ENCODE measurements at places on chromosomes 1 and 21.

DNA sequence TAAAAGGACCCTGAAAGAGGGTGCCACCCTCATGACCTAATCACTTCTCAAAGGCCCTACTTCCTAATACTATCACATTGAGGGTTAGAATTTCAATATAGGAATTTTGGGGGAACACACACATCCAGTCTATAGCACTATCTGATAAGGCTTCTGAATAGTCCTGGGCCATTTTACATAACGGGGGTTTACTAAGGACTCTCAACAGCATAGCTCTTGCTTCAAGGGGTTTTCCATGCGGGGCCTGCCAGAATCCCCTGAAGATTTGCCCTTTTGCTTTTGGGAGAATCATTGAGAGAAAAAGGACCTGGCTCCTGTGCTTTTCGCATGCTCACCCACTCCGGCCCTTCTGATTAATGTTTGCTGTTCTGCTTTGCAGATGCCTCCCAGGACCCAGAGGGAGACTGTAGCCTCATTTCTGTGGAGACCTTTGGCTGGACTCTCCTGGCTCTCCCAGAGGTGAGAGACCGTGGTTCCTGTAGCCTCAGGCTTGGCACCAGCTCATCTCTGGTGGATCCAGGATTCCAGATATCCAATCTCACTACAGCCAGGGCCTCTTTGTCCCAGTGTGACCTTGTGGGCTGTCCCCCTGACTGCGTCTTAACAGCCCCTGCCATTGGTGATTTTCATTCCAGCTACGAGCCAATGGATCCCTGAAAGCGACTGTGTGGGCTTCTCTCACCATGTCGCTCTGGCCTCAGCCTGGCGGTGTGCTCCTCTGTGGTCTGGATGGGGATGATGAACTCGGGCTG lies 72.6 kb downstream of the DDR2 start:
- DNase-seq = no peak

DNA sequence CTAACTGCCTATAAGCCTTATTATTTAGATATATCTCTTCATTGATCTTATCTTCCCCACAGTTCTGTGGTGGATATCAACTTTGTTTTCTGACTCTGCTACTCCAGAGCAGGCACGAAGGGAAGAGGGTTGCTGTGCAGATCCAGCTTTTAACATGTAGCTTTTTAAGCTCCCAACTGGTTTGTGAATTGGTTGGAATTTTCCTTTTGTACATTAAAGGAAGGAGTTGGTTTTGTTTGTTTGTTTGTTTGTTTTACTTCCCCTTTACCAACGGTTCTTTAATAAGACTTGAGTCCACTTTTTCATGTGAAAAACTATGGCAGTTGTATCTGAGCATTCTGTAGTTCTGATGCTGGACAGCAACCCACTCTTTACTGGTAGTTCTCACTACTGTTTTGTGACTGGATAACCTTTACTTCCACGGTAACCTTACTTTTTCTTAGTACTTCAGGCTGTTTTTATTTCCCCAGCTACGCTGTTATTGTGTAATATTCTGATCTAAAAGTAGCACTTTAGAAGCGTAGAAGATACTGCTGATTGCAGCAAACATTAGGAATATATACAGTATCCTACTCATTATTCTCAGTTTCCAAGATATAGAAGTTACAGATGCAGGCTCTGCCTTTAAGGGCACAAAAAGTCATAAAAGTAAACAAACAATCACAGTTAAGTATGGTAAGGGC lies 1.6 kb downstream of the GNPAT start:
- DNase-seq = no peak

DNA sequence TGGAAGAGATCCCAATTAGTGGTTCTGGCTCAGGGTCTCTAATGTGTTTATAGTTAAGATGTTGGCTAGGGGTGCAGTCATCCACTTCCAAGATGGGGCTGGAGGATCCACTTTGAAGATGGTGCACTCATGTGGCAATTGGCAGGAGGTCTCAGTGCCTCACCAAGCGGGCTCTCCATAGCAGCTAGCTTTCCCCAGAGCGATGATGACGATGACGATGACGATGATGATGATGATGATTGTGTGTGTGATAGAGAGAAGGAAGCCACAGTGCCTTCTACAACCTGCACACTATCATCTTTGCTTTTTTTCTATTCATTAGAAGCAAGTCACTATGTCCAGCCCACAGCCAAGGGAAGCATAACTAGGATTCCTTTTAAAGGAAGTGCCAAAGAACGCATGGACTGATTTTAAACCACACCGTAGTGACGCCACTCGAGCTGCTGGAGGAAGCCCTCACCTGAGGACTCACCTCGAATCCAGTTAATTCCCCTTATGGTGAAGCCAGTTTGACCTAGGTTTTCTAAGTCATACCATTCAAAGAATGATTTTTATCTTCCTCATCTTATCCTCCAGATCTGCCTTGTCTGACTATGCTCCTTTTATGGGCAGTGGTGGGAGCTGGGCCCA lies 49.4 kb downstream of the SRRM1 start:
- no peak for DNase-seq

- DNase-seq = no peak
Observed at GRCh38 chr1:39777306-39777705, 6.2 kb upstream of the OXCT2 start.

GRCh38 chr1:162137179-162137960 lies 67.9 kb downstream of the NOS1AP start:
- DNase-seq = no peak

DNA sequence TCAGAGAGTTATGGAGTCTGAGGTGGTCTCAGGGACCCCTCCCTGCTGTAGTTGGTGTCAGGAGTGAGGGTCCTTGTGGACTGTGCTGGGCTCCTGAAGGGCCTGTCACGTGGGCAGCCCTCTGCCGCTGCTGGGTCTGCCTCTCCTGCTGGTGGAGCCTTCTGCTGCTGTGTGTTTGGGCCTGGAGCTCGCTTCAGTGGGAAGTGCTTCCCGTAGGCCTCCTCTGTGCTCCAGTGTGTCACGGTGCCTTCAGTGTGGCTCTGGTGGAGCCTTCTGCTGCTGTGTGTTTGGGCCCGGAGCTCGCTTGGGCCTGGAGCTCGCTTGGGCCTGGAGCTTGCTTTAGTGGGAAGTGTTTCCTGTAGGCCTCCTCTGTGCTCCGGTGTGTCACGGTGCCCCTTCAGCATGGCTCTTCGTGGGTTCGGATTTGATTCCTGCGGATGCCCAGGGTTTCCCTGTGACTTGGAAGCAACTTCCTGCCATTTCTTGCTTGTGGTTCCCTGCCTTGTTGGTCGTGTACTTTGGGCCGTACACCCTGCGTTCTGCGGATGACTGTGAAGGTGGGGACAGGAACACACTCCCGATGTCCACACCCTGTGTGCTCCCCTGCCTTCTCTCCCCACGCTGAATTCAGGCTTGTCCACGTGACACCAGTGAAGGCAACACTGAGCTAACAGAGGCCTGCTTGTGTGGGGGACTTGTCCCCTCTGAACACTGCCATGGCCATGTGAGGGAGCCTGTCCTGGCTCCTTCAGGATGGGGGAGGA lies 19.5 kb downstream of the C1orf174 start:
- DNase-seq = no peak

GRCh38 chr1:162178432-162178831 lies 108.9 kb downstream of the NOS1AP start:
- DNase-seq = no peak

DNA sequence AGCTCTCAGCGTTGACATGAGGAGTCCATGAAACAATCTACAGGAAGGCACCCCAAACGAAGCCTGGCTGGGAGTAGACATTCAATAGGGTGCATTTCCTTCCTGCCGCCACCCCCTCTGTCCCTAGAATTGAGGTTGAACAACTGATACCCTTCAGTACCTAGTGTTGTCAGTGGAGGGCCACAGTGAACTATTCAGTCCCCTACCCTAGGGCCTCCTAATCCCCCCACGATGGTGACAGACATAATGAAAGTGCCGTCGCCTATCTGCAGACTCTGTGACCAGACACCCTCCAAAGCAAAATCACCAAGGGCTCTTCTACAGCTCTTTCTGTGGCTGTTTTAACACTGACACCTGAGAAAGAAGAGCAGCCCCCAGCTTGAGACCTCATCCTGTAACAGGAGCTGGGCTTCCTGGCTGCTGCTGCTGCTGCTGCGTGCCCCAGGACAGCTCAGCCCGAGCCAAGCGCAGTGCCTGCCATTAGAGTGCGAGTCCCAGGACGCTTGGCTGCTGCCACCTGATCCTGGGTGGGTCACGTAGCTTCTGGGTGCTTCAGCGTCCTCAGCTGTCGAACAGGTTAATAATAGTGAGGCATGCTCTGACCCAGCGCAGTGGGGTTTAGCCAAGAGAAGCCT lies 183.0 kb downstream of the ZBTB18 start:
- no peak for DNase-seq

DNA sequence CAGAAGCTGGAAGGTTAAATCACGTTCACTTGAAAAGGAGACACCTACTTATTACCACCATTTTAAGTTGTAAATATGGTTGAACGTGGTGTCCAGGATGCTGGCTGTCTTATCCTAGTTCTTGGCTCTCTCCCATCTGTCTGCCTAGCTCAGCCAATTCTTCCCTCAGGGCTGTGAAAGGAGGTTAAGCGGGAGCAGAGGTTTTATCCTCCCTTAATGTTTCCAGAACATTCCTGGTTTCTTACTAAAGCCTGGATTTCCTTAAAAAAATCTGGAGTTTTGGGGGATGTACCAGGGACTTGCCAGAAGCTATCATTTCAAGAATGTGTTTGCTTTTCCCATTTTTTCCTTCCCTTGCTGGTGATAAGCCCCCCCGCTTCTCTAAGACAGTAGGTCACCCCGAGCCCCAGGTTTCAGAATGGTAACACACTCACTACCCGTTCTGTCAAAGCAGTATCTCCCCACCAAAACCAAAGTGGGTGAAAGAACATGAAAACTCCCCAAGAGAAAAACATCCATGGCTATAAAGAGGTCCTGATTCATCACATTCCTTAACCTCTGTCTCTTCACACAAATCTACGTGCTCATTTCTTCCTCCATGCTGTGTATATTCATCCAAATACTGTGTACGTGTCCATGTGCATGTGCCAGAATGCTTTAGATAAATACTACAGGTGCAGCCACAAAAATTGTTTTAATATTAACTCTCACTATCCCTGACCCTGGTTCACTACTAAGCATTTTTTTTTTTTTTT lies 114.7 kb downstream of the MAP3K21 start:
- no peak for DNase-seq

DNA sequence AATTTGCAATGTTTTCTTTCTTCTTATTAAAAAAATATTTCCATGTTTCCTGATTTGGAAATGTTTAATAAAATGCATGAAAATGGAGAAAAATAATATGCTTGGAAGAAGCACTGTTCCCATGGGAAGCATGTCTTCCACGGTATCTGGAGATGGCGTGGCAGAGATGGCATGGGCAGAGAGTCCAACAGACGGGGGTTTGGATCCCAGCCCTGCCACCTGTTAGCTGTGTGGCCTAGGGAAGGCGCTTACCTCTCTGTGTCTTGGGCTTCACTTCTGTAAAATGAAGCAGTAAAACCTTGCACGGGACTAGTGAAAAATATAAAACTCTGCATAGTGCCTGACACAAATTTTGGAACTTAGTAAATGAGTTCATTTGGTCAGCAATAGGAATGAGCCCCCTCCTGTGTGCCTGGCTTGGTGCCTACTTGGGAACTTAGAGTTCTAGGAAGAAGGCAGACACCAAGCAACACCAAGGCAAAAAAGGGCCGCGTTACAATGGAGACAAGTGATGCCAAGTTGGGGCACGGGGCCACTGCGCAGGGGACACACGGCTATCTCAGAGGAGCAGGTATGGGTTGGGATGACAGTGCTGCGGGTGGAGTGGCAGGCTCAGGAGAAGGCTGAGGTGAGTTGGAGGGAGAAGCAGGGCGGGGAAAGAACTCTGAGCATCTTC lies 124.2 kb downstream of the KCNN3 start:
- DNase-seq = no peak

DNA sequence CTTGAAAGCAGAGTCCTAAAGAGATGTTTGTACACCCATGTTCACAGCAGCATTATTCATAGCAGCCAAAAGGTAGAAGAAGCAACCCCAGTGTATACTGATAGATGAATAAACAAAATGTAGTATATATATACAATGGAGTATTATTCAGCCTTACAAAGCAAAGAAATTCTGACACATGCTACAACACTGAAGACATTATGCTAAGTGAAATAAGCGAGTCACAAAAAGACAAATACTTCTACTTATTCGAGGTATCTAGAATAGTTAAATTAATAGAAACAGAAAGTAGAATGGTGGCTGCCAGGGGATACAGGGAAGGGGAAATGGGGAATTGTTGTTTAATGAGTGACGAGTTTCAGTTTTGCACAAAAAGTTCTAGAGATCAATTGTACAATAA lies 23.5 kb downstream of the COP1 start:
- DNase-seq = no peak

DNA sequence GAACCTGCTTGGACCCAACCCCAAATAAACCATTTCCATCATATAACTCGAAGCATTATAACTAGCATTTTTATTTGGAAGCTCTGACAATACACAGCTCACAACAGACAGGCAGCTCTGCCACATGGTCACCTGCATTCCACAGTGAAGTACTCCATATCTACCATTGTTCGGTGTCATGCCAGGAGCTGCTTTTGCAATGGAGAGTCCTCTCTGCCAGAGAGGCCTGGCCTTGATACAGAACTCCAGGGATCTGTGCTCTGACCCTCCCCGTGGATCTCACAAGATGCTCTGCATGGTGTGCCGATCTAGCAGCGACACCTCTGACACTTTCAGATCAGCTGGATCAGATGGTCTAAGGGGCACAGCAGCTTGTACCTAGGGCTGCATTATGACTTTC lies 109.6 kb downstream of the SYF2 start:
- no peak for DNase-seq

DNA sequence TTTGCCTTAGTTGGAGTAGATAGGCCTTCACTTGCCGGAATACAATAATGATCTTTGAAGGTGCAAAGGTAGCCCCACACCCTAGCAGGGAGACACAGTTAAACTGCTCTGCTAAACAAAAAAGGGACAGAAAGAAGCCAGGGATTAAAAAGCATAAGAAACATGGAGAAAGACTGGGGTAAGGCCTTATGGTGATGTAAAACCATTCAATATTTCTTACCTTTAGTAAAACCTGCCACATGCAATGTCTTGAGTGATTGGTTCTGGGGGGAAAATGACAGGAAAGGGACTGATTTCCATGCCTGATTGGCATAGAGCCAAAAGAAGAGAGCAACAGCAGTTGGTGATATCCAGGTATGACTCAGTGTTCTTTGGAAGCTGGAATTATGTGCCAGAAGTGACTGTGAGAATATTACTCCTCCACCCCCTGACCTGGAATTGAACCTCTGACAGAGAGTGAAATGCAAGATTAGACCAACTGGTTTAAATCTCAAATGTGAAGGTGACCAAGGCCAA lies 8.1 kb downstream of the DNASE2B start:
- DNase-seq = no peak

DNA sequence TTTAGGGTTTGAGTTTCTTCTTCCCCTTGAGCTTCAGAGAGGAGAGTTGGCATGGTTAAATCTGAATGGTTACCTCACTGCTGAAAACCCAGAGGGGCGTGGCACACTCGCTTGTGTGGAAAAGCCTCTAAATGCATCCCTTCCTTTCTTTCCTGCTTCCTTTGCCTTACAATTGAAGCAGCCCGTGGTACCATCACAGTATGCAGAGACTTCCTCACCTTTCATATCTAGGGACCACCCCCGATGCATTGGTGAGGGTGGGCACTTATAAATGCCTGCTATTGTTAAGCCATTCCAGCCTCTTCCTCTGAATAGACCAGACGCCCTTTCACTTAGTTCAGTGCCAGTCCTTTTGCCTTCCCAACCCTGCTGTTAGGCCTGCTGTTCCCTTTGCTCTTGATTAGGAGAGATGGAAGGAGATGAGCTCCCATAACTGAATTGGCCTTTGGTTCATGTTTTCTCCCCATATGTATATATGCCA lies 21.9 kb upstream of the LAX1 start:
- no peak for DNase-seq

- DNase-seq = no peak
Observed at GRCh38 chr1:198936371-198937083, 297.7 kb downstream of the PTPRC start.
